ENCODE measurements at places on chromosomes 12 and 14. TPM values are rescaled to one million over a fixed set of nuclear protein-coding genes. Genes with fewer than 3 reads are reported as not detected.

DNA sequence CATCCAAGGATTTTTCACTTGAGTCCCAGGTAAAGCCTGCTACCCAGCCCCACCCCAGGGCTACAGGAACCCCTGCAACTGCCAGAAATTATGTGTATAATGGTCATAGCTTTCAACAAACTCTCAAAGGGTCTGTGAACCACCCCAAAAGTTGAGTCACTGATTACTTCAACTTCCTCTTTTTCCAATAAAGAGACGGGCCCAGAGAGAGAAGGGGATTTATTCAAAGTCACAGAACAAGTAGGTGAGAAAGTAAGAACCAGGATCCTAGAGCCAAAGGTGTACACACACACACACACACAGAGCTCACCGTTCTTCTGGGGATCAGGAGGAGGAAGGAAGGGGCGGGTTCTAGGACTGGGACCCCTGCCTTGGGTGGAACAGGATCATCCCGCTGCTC, 4.8 kb upstream of the ITPK1 start:
- DNase-seq: no peak

DNA sequence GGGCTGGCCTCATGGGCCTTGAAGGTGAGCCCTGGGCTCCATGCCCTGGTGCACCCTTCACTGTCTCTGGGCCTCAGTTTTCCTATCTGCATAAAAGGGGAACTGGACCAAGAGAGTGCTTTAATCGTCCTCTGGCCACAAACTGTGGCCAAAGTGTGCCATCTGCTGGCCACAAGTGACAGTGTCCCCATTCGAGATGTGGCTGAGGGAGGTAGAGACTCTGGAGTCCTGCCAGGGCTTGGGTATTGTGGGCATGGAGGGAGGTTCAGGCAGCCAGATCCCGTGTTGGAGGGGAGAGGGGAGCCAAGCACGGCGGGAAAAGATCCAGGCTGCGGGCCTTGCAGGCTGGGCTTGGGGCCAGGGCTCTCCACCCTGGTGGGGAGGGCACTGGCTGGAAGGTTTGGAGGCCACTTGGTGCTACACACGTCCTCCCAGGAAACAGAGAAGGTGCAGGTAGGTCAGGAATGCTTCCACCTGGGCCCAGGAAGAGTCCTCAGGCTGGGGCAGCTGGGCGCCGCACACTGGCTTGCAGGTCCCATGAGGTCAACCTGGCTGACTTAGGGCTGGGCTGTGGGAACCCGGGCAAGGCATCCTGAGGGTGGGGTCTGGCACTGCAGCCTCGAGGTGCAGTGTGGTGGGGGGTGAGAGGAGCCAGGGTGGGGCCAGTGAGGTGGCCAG, 7.3 kb upstream of the KIF26A start:
- DNase-seq: peak; percentile 69

DNA sequence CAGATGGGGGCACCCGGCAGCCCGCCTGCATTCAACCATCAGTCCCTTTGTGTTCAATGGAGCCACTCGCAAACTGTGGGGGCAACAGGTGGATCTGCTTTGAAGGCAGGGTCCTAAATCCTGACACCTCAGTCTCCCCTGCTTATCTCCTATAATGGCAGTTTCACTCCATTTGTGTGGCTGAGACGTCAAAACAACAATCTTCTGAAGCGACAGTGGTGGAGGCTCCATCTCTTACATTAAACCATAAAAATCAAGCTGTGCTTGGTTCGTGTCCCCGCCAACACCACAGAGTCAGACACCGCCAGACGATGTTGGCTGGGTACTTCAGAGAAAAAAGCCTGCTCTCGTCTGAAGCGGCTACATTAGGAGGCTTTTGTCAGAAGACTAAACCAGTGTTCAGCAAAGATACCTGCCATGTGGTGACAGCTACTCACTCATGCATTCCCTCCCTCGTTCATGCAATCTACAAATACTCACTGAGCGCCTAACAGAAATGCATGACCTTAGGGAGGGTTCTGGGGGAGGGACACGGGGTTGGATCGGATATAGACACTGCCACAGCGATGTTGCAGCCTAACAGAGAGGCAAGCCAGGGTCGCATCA, 253.9 kb downstream of the FOXN3 start:
- DNase-seq: no peak

- no peak for DNase-seq
Measured at GRCh38 chr12:79988368-79988767, 53.5 kb upstream of the PPP1R12A start.

MON2 gene
- polyA plus RNA-seq: 14.8 TPM

- peak; percentile 17 for DNase-seq
Measured at GRCh38 chr12:79451978-79452377, 238.8 kb downstream of the PAWR start.

DNA sequence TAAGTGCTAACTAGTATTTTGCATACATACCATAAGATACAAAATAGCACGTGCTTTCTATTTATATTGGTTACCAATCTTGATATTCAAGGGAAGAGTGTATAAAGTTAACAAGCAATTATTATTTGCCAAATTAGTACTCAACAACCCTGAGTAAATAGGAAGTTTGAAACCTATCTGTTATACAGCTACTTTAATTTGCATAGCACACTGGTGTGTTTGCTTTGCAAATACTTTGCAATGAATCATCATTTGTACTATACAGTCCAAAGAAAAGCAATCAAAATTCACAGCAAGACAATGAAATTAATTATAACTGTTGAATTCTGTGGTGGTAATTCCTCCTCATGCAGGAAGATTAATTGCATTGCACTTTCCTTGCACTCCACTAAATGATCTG, 469.1 kb downstream of the PRKD1 start:
- DNase-seq: no peak

NKX2-1 gene
- polyA plus RNA-seq: not detected

TMTC1 gene
- 9.6 TPM for polyA plus RNA-seq

- DNase-seq: peak; percentile 93
Measured at GRCh38 chr14:74302634-74303569, at the start of gene ABCD4. TSS of gene ABCD4 (minus strand) at chr14:74302934. CDS start at chr14:74302912, 22 bp downstream.

GRCh38 chr12:84756961-84757360, 155.6 kb downstream of the SLC6A15 start:
- DNase-seq: no peak

NAB2 gene
- 20.2 TPM for polyA plus RNA-seq

DNA sequence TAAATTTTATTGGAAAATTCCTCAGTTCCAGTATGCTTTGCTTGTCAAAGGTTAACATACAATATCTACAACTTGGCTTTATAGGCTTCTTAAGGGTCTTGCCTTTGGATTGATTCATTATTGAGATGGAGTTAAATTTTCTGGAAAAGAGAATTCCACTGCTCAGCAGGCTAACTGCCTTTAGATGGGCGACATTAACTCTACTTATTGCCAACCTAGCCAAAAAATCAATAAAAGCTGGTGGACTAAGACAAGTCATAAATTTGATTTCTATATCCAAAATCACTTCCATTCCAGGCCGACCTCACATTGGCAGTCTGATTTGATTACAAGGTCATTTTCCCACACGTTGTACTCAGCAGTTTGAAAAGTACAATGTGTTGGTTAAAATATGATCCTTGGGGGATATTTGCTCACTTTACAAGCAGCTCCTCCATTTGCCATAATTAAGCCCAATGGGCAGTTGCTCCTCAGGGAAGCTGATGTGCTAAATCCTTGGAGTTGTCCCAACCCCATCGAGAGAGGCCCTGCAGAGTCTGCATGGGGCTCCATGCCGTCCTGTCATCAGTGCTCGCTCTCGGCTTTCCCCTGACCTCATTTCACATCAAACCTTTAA, 36.1 kb upstream of the CRY1 start:
- no peak for DNase-seq

DNA sequence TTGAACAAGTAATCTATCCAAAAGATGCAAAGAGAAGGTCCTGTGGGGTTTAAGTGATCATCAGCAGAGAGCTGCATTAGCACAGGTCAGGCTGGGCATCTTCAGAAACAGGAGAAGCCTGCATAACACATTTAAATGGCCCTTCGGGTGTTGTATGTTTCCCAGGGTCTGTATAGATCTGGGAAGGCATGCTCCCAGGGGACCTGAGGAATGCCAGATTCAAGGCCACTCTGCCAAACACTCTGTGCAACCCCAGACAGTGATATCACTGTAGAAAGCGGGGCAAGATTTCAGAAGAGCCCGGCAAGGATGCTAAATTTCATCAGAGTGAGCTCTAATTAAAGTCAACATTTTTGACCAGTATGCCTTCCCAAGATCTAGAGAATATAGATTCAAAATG, 92.9 kb downstream of the ARMH4 start:
- no peak for DNase-seq

GRCh38 chr14:24157331-24157730, 3.7 kb upstream of the IRF9 start:
- no peak for DNase-seq

DNA sequence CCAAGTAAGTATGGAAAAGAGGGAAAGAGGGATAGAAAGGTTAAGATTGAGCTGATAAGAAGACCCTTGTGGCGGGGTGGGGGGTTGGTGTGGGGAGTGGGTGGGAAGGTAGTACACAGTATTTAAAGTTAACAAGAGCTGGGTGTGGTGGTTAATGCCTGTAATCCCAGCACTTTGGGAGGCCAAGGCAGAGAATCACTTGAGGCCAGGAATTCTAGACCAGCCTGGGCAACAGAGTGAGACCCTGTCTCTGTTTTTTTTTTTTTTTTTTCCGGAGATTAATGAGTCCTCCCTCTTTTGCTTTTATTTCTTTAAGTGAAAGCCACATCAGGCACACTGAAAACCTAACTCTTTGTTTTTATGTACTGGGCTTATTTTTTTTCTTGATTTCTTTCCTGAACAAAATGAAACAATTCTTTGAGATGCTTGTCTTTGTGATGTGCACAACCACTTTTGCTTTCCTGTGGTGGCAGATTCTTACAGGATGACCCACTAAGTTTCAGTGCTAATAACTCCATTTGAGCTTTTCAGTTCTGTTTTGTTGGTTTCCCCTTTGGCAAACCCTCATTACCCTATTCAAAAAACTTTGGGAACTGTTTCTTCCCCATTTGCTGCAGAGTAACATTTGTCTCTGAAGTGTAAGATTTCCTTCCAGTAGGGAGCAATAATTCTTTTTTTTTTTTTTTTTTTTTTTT, 54.8 kb downstream of the WNK1 start:
- no peak for DNase-seq

GRCh38 chr12:29426498-29426897, 45.5 kb upstream of the ERGIC2 start:
- no peak for DNase-seq

DAAM1 gene
- 30.4 TPM for polyA plus RNA-seq

RHOJ gene
- 12.9 TPM for polyA plus RNA-seq

GRCh38 chr12:75711271-75711670, 199.9 kb upstream of the KRR1 start:
- DNase-seq: no peak

C14orf180 gene
- 139 TPM for polyA plus RNA-seq

C12orf60 gene
- 3.4 TPM for polyA plus RNA-seq

- no peak for DNase-seq
Measured at GRCh38 chr12:28313631-28314030, 123.4 kb downstream of the CCDC91 start.

KCNJ8 gene
- 87.8 TPM for polyA plus RNA-seq

- DNase-seq: no peak
Measured at GRCh38 chr14:61764342-61765122, 2.3 kb downstream of the SNAPC1 start.

SIX6 gene
- polyA plus RNA-seq: not detected

DNA sequence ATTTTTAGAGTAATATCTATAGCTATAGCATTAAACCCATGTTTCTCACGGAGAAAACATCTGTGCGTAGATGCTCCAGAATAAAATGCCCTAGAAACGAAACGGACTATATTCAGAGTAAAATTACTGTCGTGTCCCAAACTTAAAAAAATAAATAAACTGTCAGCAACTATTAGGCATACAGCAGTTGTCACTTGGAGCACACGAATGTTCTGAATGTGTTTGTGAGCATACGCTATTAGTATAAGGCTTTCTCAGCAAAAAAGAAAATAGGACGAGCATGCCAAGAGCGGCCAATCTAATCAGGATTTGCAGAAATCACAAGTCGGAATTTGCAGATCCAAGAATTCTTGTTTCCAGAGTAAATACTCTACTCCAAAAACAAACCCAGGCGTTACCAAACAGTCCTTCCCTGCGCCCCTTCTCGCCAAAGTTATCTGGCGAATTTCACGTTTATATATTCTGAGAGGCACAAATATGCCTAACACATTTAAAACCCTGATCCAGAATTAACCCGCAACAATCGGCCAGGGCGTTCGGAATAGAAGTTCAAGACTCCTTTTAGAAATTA, 836 bp downstream of the PTPN21 start:
- no peak for DNase-seq

DNA sequence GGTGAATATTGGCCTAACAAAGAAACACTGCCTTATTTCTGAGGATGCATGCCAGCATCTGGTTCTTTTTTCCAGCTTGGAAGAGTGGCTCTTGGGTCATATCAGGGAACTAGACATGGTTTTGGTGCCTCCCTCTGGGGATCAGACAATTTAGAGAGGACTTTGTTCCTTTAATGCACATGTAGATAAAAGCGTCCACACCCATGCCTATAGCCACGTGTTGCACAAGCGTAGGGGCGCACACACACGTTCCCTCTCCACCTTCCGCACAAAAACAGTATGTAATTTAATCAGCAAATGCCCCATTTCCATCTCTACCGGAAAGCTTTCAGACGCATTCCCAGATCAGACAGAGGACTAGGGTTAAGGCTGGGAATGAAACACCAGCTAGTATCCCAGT, 61.7 kb upstream of the RIC8B start:
- DNase-seq: no peak

DNA sequence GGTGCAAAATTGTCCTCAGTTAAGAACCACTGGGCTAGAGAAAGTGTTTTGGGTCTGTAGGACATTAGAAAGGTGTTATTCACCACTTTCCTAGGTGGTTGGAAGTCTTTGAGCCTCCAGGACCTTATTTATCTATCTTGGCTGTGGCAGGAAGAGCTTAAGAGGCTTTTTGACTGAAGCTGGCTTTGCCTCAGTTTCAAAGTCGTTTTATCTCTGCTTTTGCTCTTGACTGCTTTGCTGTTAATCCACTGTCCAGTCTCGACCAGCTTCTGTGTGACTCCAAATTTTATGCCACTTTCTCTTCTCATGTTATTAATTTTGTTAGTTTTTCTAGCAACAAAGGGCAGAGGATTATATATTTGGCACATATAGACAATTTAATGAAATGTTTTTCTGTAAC, 60.3 kb downstream of the PPHLN1 start:
- no peak for DNase-seq

DNA sequence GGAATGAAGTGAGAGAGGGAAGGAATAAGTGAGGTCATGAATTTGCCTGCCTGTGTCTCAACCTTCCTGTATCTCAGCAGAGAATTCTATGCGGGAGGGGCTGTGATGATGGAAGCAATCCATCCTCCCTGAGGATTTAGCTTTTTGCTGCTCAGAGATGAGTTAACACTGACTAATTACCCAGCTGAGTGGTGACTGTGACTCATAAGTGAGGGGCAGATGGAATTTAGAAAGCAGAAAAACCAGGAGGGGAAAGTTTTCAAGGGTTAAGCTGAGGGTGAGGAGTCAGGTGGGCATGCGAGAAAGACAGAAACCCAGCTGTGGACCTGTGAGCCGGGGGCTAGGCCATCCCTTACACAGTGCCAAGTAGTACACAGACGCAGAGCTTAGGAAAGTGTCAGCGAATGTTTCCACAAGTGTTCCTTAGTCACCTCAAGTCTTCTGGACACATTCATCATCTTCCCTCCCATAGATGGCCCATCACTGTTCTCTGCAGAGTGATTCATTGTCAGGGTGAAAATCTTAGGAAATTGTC, 277.9 kb downstream of the IPO8 start:
- DNase-seq: no peak

Data from heart right ventricle (tissue), 16 donors.